ENCODE measurements at places on chromosomes 4 and X. TPM values are rescaled to one million over a fixed set of nuclear protein-coding genes. Genes with fewer than 3 reads are reported as not detected.

F8A2 gene
- total RNA-seq, result not detected

ETFDH gene
- 20.4 TPM for total RNA-seq

JAKMIP1 gene
- total RNA-seq, result 5.2 TPM

CACNA1F gene
- total RNA-seq, result 0.25 TPM

KANTR gene
- total RNA-seq, result 35.8 TPM

CYTL1 gene
- 2.0 TPM for total RNA-seq

CSAG3 gene
- not detected for total RNA-seq

DNA sequence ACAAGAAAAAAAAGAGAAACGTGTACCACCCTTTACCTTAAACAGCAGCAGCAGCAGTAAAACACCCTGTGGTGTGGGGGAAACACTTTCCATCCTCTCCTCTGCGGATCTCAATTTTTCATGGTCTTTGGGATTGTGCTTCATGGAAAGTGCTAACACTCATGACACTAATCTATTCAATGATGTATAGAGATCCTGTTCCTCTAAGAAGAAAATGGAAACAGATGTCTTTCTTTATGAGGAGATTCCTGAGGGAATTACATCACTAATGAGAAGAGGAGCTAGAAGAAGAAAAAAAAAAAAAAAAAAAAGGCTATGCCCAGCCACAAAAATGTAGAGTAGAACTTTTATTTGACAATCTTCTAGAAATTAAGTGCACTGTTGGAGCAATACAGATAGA, 62.9 kb upstream of the NDST3 start:
- no peak for DNase-seq

GRCh38 chr4:124177647-124178425, 534.7 kb downstream of the ANKRD50 start:
- DNase-seq, result no peak

DNA sequence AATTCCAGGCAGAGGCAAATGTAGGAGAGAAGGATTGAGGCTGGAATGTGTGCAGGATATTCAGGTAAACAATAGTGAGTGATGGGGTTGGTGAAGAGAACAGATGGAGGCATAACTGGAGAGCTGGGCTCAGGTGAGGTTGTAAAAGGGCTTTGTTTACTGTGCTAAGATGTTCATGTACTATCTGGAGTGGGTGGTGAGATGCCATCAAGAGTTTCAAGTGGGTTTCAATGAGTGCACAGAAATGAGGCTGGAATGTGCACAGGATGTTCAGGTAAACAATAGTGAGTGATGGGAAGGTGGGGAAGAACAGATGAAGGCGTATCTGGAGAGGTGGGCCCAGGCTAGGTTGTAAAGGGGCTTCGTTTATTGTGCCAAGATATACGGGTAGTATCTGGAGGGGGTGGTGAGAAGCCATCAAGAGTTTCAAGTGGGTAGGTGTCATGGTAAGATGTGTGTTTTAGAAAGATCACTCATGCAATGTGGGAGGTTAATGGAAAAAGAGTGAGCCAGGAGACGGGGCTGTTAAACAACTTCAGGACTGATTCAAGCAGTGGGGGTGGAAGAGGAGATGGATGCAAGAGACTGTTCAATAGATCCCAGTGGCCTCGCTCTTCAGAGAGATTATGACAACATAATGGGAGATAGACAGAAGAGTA, 25.4 kb upstream of the NMU start:
- no peak for DNase-seq

DNA sequence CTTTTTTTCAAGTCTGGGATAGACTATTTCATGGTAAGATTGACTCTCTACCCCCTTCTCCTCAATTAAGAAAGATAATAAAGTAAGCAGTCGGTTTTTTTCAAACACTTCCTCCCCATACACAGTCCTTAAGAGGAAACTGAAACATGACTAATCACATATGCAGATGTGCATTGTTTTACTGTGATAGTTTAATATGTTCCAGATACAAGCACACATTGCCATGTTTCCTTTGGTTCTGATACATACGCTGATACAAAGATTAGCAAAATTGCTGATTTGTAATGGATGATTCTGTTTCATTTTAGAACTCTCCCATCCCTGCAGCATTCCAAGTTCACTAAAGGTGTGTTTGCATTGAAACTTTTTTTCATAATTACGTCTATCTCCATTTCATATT, 76.1 kb downstream of the FBXO8 start:
- DNase-seq, result no peak

GRCh38 chrX:96480081-96480480, 204.6 kb upstream of the DIAPH2 start:
- no peak for DNase-seq

GRCh38 chrX:149453030-149453429, 52.1 kb downstream of the IDS start:
- DNase-seq, result no peak

DNA sequence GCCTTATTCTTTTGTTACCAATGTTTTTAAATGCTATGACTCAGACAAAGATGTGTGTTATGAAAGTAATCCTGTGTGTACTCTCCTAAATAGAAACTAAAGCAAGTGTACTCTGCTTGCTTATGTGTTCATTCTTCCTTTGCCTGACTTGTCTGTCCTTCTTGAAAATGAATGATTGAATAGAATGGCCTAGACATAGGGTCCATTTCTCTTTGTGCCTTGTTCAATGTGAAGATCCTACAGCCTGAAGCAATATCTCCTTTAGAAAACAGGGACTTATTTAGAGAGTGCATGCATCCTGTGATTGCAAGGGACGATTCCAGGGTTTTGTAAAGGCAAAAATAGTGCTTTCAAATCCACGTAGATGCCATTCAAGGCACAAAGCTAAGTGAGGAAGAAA, 343.6 kb upstream of the TACR3 start:
- DNase-seq, result no peak

DNA sequence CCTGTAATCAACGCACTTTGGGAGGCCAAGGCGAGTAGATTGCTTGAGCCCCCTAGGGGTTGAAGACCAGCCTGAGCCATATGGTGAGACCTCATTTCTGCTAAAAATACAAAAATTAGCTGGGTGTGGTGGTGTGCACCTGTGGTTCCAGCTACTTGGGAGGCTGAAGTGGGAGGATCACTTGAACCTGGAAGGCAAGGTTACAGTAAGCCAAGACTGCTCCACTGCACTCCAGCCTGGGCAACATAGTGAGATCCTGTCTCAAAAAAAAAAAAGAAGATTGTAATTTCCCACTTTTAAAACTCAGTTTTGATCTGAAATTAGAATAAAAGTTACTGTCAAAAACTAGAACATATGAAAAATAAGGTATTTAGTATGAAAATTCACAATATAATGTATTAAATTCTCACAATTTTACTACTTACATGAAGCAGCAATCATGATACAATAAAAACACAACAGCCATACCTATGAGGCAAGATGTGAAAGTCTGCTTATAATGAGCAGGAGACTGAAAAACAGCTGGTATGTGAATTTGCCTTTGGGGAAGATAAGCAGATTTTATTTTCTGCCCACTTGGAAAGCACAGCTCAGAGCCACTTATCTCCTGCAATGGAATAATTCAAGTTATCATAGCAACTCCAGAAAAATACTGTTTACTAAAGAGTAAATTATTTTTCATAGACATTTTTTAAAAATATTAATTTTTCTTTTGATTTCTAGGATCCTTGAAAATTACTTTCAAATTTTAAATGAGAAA, 50.6 kb downstream of the ZGRF1 start:
- no peak for DNase-seq

DNA sequence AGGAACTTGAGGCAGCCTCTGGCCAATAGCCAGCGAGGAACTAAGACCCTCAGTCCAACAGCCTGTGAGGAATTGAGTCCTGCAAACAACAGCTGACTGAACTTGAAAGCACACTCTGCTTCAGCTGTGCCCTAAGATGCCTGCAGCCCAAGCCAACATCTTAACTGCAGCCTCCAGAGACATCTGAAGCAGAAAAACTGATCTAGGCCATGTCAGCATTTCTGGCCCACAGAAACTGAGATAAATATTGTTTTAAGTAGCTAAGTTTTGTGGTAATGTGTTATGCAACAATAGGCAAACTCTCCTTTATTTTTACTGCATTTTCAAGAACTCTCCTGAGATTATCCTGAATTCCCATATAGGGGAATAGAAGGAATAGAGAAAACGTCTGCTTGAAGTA, 24.4 kb upstream of the PIGA start:
- DNase-seq, result no peak

- no peak for DNase-seq
Observed at GRCh38 chr4:169665046-169665737, 44.8 kb downstream of the CLCN3 start.

DNA sequence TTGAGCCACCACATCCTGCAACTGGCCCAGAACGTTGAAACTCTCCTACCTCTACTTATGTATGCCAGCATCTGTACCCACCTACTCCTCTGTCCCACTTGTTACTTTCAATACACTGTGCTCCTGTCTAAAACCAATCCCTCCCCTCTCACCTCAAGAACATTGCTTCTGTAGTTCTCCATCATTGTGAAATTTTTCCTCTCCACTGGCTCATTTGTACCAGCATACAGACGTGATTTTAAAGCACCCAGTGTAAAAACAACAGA, 25.5 kb upstream of the USO1 start:
- no peak for DNase-seq

All from vagina (tissue), 2 donors.